ENCODE measurements at places on chromosomes 1 and 21. TPM values are rescaled to one million over a fixed set of nuclear protein-coding genes. Genes with fewer than 3 reads are reported as not detected.

DNA sequence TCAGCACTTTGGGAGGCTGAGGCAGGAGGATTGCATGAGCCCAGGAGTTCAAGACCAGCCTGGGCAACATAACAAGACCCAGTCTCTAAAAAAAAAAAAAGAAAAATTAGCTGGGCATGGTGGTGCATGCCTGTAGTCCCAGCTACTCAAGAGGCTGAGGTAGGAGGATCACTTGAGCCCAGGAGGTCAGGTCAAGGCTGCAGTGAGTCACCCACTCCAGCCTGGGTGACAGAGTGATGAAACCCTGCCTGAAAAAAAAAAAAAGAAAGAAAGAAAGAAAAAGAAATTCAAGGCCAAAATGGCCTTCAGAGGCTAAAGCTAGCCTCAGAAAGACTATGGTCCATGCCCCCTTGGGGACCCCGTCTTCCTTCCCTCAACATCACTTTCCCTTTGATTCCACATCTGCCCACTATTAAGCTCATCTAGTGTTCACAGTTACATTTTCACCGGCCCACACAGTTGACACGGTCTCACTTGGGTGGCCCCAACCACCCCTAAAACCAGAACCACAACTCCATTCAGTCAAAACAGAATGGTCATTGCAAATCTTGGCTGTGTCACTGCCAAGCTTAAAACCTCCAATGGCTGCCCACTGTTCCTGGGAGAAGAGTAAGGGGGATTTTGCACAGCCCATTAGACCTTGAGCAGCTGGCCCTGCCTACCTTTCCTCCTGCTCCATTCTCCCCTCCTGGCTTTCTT is 2.1 kb upstream of the CAPN8 start:
- DNase-seq: no peak
- H3K27me3 ChIP-seq: no peaks in the 10 kb centered on the region
- no peak overlapping the region for H3K27ac ChIP-seq
- no peak overlapping the region for H3K4me3 ChIP-seq
- H3K36me3 ChIP-seq: no peaks in the 10 kb centered on the region

DNA sequence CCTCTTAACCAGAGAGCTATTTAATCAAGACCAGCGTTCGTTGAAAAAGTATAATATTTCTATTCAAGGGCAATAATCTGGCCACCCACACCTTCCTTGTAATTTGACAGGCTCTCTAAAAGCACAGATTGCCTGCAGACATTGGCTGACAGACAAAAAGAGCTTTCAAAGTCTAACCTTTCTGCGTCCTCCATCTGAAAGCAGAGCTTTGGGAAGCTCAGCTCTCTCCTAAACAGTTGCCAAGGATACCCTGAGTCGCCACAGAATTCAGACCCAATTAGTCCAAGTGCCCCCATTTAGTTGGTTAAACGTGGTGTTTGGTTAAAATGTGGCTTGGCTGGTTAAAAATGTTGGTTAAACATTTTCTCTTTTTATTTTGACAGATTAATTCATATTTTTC is 33.7 kb upstream of the PLA2G2C start:
- no peak for DNase-seq
- no peak overlapping the region for H3K27ac ChIP-seq
- H3K4me1 ChIP-seq: peaks cover 14% of the 10 kb centered on the region
- no peak overlapping the region for H3K4me3 ChIP-seq
- peaks cover 56% of the 10 kb centered on the region for H3K27me3 ChIP-seq

GRCh38 chr1:205391386-205391785 is 30.5 kb downstream of the LEMD1 start:
- no peak overlapping the region for H3K27ac ChIP-seq
- peaks cover 22% of the 10 kb centered on the region for H3K27me3 ChIP-seq
- H3K4me1 ChIP-seq: no peaks in the 10 kb centered on the region
- no peak for DNase-seq
- no peaks in the 10 kb centered on the region for H3K36me3 ChIP-seq

- H3K4me3 ChIP-seq: no peak overlapping the region
- no peaks in the 10 kb centered on the region for H3K4me1 ChIP-seq
- H3K27me3 ChIP-seq: no peaks in the 10 kb centered on the region
- no peaks in the 10 kb centered on the region for H3K36me3 ChIP-seq
Observed at GRCh38 chr1:7477593-7477992, 293.5 kb upstream of the VAMP3 start.

GRCh38 chr1:247056071-247056470 is 22.5 kb downstream of the ZNF670 start:
- H3K4me1 ChIP-seq: peaks cover 8% of the 10 kb centered on the region
- H3K4me3 ChIP-seq: no peak overlapping the region
- no peaks in the 10 kb centered on the region for H3K27me3 ChIP-seq
- DNase-seq: no peak

GRCh38 chr21:38261851-38262250 is 5.1 kb downstream of the KCNJ15 start:
- H3K4me3 ChIP-seq: no peak overlapping the region
- no peaks in the 10 kb centered on the region for H3K36me3 ChIP-seq
- H3K27me3 ChIP-seq: peaks cover 37% of the 10 kb centered on the region
- H3K27ac ChIP-seq: no peak overlapping the region
- no peak for DNase-seq
- H3K4me1 ChIP-seq: peaks cover 2% of the 10 kb centered on the region

DNA sequence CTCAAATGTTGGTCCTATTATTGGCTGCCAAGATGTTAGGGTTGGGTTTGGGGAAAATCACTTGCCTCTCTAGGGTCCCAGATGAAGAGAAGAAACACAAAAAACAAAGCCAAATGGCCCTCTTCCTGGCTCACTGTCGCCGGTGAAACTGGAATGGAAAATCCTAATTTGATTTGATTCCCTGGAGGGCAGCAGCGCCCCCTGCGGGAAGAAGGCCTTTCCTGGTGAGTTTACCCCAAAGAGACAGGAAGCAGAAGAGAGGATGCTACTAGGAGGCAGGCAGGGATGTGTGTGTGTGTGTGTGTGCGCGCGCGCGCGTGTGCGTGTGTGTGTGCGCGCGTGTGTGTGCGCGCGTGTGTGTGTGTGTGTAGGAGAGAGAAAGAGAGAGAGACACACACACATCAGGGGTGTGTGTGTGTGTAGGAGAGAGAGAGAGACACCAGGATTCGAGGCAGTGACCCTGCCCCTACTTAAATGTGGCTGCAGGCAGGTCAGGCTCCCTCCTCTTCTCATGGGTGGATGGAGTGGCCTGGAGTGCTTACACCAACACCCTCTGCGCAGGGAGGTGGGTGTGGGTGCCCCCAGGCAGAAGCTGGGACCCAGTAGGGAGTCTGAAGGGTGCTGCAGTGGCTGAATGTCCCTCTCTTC is 3.1 kb upstream of the SELENON start:
- DNase-seq: peak; percentile 78
- no peaks in the 10 kb centered on the region for H3K27me3 ChIP-seq
- peak overlapping the region; percentile 67 for H3K4me3 ChIP-seq
- H3K4me1 ChIP-seq: peaks cover 64% of the 10 kb centered on the region
- H3K36me3 ChIP-seq: peaks cover 2% of the 10 kb centered on the region

GRCh38 chr1:9328201-9328600 is 35.5 kb downstream of the SPSB1 start:
- H3K27ac ChIP-seq: no peak overlapping the region
- no peak overlapping the region for H3K4me3 ChIP-seq
- H3K36me3 ChIP-seq: no peaks in the 10 kb centered on the region
- no peak for DNase-seq

- no peaks in the 10 kb centered on the region for H3K36me3 ChIP-seq
- peak overlapping the region; percentile 96 for H3K4me3 ChIP-seq
- peaks cover 14% of the 10 kb centered on the region for H3K4me1 ChIP-seq
- H3K27ac ChIP-seq: no peak overlapping the region
- no peak for DNase-seq
Observed at GRCh38 chr1:43992232-43992995, 1.0 kb downstream of the CCDC24 start.

DNA sequence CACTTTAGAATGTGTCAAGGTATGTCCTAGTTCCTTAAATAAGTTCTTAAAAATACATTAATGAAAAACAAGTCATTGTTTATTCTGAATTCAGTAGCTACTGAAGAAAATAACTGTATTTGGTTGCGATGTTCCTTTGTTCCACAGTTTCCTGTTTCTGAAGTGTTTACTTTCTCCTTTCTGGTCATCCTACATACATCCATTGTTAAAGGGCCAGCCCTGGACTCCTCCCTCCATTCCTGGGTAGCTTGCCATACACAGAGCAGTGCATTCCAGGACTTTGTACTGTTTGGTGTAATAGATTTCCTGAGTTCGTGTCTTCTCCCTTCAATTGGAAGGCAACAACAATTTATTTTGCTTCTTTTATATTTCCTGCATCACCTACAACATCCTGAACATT is 845.4 kb upstream of the CXADR start:
- H3K27ac ChIP-seq: no peak overlapping the region
- no peaks in the 10 kb centered on the region for H3K27me3 ChIP-seq
- no peak for DNase-seq
- H3K36me3 ChIP-seq: no peaks in the 10 kb centered on the region
- H3K4me3 ChIP-seq: no peak overlapping the region

DNA sequence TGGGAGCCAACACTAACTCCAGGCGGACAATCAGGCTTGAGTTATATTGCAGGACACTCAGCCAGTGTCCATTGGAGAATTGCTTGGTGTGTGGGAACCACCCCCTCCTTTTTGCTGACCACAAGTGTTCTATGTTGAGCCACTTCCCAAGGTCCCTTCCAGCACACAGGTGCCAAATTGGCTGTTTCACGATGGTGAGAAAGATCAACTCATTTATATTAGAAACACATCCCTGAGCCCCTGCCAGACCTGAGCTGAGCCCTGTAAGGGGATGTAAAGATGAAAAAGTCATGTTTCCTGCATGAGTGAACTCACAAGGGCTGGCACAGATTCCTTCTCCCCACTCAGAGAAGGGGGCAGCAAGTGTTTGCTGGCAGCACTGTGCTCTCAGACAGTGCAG is 96.5 kb downstream of the KCNN3 start:
- no peak for DNase-seq
- H3K4me3 ChIP-seq: no peak overlapping the region
- H3K36me3 ChIP-seq: no peaks in the 10 kb centered on the region
- no peak overlapping the region for H3K27ac ChIP-seq
- no peaks in the 10 kb centered on the region for H3K27me3 ChIP-seq

- H3K27me3 ChIP-seq: no peaks in the 10 kb centered on the region
- DNase-seq: peak; percentile 5
- H3K4me3 ChIP-seq: no peak overlapping the region
- H3K4me1 ChIP-seq: peaks cover 11% of the 10 kb centered on the region
- H3K27ac ChIP-seq: no peak overlapping the region
Observed at GRCh38 chr1:248406721-248407692, 4.2 kb downstream of the OR2T1 start.

- no peak overlapping the region for H3K4me3 ChIP-seq
- no peaks in the 10 kb centered on the region for H3K4me1 ChIP-seq
- no peak overlapping the region for H3K27ac ChIP-seq
- no peaks in the 10 kb centered on the region for H3K27me3 ChIP-seq
Observed at GRCh38 chr1:53349369-53349835, 21.5 kb upstream of the LRP8 start.

GRCh38 chr1:23194119-23194984 is 22.9 kb downstream of the HTR1D start:
- no peaks in the 10 kb centered on the region for H3K4me1 ChIP-seq
- H3K27ac ChIP-seq: no peak overlapping the region
- DNase-seq: no peak
- no peaks in the 10 kb centered on the region for H3K36me3 ChIP-seq
- no peak overlapping the region for H3K4me3 ChIP-seq

DNA sequence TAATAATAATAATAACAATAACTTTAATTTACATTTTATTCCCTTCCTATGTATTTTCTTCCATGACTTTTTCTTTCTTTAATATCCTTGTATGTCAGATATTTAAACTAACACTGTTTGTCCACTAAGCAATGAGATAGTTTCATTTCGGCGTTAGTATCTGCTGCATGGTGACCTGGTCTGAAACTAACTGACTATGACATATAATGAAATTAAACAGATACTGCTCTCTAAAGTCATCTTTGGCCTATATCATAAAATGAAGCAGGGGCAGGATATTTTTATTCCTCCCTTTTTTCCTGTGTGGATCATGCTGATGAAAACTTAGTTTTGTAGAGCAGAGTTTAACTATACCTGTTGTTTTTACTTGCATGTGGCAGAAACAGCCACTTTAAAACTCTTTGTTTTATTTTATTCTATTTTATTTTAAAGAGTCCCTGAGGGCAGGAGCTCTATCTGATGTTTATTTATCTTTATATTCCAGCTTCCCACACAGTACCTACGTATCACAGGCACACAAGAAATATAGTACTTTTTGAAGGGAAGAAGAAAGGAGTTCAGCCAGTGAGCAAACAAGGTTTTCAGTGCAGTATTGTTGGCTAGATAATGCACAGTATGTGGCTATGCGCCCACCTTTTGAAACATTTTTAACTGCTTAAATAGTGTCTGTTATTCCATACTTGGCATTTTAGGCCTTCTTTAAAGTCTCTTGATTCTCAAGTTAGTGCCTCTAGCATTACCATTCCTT is 165.6 kb downstream of the PHTF1 start:
- DNase-seq: no peak
- H3K4me1 ChIP-seq: no peaks in the 10 kb centered on the region
- peaks cover 14% of the 10 kb centered on the region for H3K36me3 ChIP-seq

DNA sequence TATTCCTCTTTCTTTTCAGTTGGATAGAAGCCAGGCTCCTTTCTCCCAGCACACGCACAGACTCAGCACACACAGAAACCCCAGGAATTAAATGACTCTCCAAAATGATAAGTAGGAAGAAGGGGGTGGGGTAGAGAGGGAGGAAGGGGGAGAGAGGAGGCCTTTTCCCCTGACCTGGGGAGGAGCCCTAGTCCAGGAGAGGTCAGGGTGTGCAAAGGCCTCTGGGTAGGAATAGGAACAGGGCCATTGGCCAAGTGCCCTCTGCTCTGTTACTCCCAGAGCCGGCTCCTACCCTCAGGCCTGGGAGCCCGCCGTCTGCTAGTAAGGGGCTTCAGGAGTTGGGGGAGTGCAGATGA is 35.6 kb upstream of the PUM1 start:
- H3K36me3 ChIP-seq: no peaks in the 10 kb centered on the region
- no peak for DNase-seq
- no peaks in the 10 kb centered on the region for H3K27me3 ChIP-seq
- no peaks in the 10 kb centered on the region for H3K4me1 ChIP-seq

DNA sequence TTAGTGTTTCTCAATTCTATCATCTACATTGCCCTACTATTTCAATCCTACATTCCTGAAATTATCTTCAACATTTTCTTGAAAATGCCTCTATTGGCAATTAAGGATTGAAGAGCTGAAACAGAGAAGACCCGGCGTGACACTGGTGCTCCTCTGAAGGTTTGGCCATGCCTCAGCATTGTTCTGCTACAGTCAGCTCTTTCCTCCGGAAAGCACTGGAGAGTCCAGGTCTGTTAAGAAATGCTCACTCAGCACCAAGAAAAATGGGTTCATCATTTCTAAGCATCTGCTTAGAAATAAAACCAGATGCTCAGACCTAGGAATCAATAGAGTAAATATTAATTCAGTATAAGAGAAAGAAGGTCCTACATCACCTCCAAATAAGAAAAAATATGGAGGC is 58.8 kb downstream of the WARS2 start:
- H3K27ac ChIP-seq: no peak overlapping the region

The MEGF6 gene
- total RNA-seq: 6.8 TPM

The DIP2A gene
- total RNA-seq: 50.1 TPM

The CHODL gene
- 0.28 TPM for total RNA-seq

The B3GALT2 gene
- 0.10 TPM for total RNA-seq

The C1QA gene
- total RNA-seq: not detected

The GUCA2A gene
- not detected for total RNA-seq

The PLA2G5 gene
- total RNA-seq: not detected

The FGR gene
- 0.62 TPM for total RNA-seq

The TNFRSF1B gene
- 95.4 TPM for total RNA-seq

The CDA gene
- not detected for total RNA-seq

The CTXND2 gene
- total RNA-seq: not detected

The ASCL5 gene
- total RNA-seq: 0.22 TPM
